ENCODE measurements at places on chromosomes 2 and 18.

DNA sequence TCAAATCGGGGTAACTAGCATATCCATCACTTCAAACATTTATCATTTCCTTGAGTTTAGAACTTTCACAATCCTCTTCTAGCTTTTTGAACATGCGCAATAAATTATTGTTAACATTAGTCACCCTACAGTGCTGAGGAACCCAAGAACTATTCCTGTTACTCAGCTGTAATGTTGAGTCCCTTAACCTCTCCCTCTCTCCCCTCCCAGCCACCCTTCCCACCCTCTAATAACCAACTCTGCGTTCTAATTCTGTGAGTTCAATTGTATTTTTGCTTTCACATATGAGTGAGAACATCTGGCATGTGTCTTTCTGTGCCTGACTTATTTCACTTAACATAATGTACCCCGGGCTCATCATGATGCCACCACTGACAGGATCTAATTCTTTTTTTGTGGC is 78.6 kb upstream of the RANBP2 start:
- DNase-seq = no peak

DNA sequence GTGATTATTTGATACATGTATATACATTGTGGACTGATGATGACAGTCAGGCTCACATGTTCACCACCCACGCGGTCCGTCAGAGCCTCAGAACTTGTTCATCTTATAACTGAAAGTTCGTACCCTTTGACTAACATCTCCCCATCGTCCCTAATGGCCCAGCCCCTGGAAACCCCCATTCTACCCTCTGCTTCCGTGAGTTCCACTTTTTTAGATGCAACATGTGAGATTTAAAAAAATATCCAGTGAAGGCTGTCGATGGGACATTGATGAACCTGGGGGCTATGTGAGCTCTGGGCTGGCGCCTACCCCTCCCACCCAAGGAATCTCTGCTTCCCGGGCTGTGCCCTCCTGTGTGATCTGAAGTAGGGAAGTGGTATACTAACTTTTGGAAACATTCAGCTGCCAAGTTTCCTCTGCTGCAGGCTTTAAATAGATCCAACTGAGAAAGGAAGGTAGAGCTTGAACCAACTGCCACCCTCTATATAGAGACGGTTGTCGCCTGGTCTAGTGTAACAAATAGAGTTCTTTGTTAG is 163.8 kb downstream of the FAM210A start:
- DNase-seq = no peak

DNA sequence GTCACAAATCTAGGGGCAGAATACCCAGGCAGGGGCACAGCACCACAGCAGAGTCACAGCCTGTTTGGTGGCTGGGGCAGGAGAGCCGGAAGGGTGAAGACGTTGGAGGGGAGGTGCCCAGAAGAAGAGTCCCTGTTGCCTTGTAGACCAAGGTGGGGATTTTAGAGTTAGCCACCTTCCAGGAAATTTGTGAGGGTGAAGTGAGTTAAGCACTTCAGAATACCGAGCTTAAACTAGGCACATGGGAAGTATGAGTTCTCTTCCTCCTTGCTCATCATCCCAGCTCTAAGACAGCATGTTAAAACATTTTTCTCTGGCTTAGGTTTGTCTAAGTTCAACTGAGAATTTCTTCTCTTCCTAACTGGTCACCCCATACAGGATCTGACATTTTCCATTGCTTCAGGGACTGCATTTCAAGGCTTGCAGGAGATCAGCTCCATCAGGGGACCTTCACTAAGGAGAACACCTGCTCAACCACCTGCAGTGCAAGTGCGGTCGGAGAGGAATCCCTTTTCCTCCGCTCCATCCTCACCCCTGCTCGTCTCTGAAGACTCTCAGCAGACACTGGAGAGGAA is 26.5 kb upstream of the PHLPP1 start:
- DNase-seq = no peak

- no peak for DNase-seq
These were observed 61.8 kb upstream of the CTDP1 start for GRCh38 chr18:79617511-79618500.

- no peak for DNase-seq
These were observed 9.4 kb upstream of the DUSP19 start for GRCh38 chr2:183069174-183069573.

DNA sequence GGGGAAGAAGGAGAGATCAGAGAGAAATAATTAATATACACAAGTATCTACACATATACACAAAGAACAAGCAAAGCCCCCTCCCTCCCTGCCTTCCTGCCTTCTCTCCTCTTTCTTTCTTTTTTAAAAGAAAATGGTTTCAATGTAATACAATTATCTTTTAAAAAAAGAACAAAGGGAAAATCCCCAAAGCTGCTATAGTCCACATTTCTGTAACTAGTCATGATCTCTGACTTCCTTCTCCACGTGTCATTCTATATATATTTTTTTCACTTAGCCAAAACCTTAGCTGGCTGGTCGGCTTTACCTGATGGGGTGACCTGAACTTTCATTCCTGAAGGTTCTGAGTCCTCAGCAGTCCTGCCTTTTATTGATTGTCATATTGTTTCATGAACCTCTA is 44.3 kb downstream of the MAP3K20 start:
- DNase-seq = no peak

DNA sequence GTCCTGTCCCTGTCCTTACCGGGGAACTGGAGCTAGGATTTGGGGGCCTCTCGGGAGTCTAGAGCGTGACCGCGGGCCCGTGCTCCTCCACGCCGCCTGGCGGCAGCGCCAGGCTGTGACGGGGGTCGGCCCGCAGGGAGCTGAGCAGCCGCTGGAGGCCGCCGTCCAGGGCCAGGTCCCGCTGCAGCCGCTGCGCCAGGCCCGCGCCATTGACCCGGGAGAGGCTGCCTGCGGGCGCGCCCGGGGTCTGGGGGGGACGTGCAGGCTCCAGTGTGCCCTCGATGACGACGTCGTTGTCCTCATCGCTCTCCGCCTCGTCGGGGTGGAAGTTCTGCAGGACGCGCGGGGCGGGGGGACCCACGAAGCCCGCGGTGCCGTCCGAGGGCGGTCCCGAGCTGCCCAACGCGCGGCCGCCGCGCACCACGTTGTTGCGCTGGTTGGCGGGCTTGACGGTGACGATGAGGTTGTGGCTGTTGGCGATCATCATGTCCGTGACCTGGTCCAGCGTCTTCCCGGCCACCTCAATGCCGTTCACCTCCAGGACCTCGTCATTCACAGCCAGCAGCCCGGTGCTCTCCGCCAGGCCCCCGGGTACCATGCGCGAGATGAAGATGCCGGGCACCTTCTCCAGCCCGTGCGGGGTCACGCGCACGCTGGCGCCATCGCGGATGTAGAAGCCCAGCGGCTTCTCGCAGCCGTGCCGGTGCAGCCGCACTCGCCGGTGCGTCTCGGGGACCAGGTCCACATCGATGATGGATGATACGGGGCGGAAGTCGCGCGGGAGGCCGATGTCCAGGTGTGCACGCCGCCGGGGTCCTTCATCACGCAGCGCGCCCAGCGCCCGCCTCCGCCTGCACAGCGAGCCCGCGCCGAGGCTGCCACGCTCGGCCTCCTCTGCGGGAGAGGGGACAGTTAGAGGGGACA is 50.9 kb downstream of the ADNP2 start:
- no peak for DNase-seq

DNA sequence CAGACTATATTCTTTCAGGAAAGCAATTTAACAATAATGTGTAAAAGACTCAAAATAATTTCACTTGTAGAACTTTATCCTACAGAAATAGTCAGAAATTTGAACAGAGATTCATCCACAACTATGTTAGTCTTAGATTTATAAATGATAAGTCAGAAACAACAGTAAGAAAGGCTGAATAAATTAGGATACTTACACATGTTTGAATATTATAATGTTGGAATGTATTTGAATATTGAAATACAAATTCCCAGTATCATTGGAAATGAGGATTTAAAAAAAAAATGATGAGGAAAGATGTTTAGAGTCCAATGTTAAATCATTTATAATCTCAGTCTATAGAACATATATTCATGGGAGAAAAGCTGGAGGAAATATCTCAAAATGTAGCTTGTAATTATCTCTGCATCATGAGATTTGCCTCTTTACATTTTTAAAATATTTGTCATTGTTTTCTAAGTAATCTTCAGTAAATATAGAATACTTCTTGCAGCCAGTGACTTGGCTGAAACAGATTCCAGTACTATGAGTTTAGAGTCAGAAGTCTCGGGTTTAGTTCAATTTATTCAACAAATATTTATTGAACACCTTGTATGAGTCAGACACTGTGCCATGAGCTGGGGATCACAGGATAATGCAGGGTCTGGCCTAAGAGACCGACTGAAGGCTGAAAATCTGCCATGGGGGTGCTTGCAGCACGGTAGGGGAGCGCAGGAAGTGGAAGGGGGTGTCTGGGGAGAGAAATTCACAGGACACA is 32.3 kb downstream of the CXCR4 start:
- DNase-seq = no peak

- DNase-seq = no peak
These were observed 211.0 kb downstream of the MBD5 start for GRCh38 chr2:148231858-148232257.

GRCh38 chr2:240573516-240574385 is 5.5 kb downstream of the RNPEPL1 start:
- no peak for DNase-seq
